Astrocyte (in vitro differentiated cells and primary cell): ENCODE measurements at places on chromosomes 2 and 18. TPM values are rescaled to one million over a fixed set of nuclear protein-coding genes. Genes with fewer than 3 reads are reported as not detected.

The SNED1 gene
- 0.23 and 0.48 TPM in 2 replicates for total RNA-seq

The ABCG8 gene
- not detected in 2 replicates for total RNA-seq

The REG1B gene
- not detected in 2 replicates for total RNA-seq

The CDH19 gene
- not detected in 2 replicates for total RNA-seq

The HOXD3 gene
- not detected in 2 replicates for total RNA-seq

The IL18RAP gene
- not detected in 2 replicates for total RNA-seq

The CFAP53 gene
- 0.46 and 0.68 TPM in 2 replicates for total RNA-seq

The TUBA3D gene
- not detected in 2 replicates for total RNA-seq

The VWA3B gene
- total RNA-seq: not detected in 2 replicates

The TSPYL6 gene
- not detected in 2 replicates for total RNA-seq

The CRYGC gene
- total RNA-seq: not detected in 2 replicates

The PSMA8 gene
- not detected in 2 replicates for total RNA-seq

The GREB1L gene
- total RNA-seq: 4.3 and 16.2 TPM in 2 replicates

The ST8SIA5 gene
- total RNA-seq: 0.24 and 0.36 TPM in 2 replicates

The LINC00305 gene
- total RNA-seq: not detected in 2 replicates

The KCNK3 gene
- total RNA-seq: 1.9 and 2.3 TPM in 2 replicates

The DHRS9 gene
- not detected in 2 replicates for total RNA-seq

The CDCA7 gene
- total RNA-seq: 4.6 and 5.3 TPM in 2 replicates

The RFX8 gene
- not detected in 2 replicates for total RNA-seq

The STAT4 gene
- 1.6 and 2.3 TPM in 2 replicates for total RNA-seq

The EVA1A gene
- total RNA-seq: 19.0 and 28.6 TPM in 2 replicates
